ENCODE measurements at places on chromosomes 7 and 10.

DNA sequence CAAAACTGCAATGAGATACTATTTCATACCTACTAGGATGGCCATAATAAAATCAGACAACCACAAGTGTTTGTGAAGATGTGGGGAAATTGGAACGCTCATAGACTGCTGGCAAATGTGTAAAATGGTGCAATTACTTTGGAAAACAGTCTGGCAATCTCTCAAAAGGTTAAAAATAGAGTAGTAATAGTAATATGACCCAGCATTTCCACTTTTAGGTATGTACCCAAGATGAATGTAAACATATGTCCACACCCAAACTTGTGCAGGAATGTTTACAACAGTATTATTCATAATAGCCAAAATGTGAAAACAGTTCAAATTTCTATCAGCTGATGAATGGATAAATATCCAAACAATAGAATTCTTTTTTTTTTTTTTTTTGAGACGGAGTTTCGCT lies 731.6 kb upstream of the ANKRD30A start:
- no peaks in the 10 kb centered on the region for H3K36me3 ChIP-seq
- no peak overlapping the region for H3K27ac ChIP-seq
- DNase-seq, result no peak
- no peaks in the 10 kb centered on the region for H3K4me1 ChIP-seq
- H3K4me3 ChIP-seq, result no peak overlapping the region

- no peak for DNase-seq
- H3K36me3 ChIP-seq, result no peaks in the 10 kb centered on the region
- H3K27ac ChIP-seq, result no peak overlapping the region
- H3K4me3 ChIP-seq, result no peak overlapping the region
These were observed 29.7 kb downstream of the GBX1 start for GRCh38 chr7:151137791-151138152.

DNA sequence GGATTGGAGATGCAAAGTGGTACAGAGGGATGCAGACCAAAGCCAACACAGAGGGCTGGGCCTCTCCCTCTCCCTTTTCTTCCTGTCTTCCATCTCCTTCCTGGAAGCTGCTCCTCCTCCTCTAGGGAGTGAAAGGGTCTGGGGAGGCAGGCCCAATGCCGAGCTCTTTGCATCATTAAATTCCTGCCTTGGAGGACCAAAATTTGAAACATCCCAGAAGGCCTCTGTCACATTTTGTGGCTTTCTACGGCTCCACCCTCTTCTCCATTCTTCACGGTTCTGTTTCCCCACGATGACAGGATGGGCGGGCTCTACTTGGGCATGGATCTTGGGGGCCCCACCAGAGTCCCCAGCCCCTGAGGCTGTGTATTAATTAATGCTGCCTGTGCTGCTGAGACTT lies 76.4 kb downstream of the NEURL1 start:
- no peak overlapping the region for H3K27ac ChIP-seq
- peaks cover 3% of the 10 kb centered on the region for H3K27me3 ChIP-seq
- H3K4me3 ChIP-seq, result no peak overlapping the region

DNA sequence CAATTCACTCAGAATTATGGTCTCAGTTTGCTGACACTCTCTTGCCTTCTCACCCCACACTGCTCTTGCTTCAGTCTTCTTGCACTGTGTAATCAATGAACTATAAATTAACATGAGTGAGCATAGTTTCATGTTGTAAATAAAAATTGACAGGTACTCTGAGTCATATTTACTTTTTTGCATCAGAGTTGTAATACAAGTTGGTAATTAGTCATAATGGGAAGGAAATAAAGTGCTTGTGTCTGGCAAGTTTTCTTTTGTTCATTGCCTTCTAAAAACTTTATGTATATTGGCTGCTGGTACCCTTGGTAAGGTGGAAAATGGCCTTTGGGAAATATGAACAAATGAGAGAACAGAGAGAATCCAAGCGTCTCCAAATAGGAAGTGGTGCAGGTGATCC lies 169.3 kb upstream of the MAGI2 start:
- no peaks in the 10 kb centered on the region for H3K27me3 ChIP-seq
- no peaks in the 10 kb centered on the region for H3K4me1 ChIP-seq
- no peak for DNase-seq
- H3K4me3 ChIP-seq, result no peak overlapping the region
- H3K27ac ChIP-seq, result no peak overlapping the region

DNA sequence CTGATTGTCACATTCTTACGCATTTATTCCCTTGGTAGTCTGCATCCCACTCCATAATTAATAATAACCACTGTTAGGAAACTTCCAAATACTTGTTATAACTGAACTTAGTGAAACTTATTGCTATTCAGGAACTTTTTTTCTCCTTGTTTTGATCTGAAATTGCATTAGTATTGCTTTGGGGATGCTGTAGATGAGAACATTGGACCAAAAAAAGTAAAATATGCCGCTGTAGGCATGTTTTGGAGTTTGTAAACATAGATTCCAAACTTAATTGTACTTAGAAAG lies 1.7 kb downstream of the PPP1R9A start:
- no peak overlapping the region for H3K27ac ChIP-seq
- peak overlapping the region; percentile 87 for H3K4me3 ChIP-seq
- H3K27me3 ChIP-seq, result peaks cover 34% of the 10 kb centered on the region
- no peak for DNase-seq
- peaks cover 11% of the 10 kb centered on the region for H3K4me1 ChIP-seq
- no peaks in the 10 kb centered on the region for H3K36me3 ChIP-seq

GRCh38 chr7:92517631-92518030 lies 10.7 kb downstream of the PEX1 start:
- no peak for DNase-seq
- H3K27ac ChIP-seq, result no peak overlapping the region
- peaks cover 26% of the 10 kb centered on the region for H3K36me3 ChIP-seq

DNA sequence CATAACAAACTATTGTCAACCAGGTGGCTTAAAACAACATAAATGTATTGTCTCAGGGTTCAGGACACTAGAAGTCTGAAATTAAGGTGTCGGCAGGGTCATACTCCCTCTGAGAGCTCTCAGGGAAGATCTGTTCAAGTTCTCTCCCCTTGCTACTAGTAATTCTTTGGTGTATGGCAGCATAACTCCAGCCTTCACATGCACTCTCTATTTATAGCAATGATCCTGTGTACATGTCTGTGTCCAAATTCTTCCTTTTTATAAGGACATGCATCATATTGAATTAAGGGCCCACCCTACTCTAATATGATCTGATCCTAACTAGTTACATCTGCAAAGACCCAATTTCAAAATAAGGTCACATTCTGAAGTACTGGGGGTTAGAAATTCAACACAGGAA lies 27.2 kb downstream of the CACNA2D1 start:
- no peak overlapping the region for H3K27ac ChIP-seq
- H3K4me3 ChIP-seq, result no peak overlapping the region

- no peaks in the 10 kb centered on the region for H3K36me3 ChIP-seq
- no peak overlapping the region for H3K27ac ChIP-seq
- H3K4me3 ChIP-seq, result no peak overlapping the region
- no peaks in the 10 kb centered on the region for H3K4me1 ChIP-seq
These were observed 61.3 kb downstream of the CACNA2D1 start for GRCh38 chr7:82382276-82382675.

DNA sequence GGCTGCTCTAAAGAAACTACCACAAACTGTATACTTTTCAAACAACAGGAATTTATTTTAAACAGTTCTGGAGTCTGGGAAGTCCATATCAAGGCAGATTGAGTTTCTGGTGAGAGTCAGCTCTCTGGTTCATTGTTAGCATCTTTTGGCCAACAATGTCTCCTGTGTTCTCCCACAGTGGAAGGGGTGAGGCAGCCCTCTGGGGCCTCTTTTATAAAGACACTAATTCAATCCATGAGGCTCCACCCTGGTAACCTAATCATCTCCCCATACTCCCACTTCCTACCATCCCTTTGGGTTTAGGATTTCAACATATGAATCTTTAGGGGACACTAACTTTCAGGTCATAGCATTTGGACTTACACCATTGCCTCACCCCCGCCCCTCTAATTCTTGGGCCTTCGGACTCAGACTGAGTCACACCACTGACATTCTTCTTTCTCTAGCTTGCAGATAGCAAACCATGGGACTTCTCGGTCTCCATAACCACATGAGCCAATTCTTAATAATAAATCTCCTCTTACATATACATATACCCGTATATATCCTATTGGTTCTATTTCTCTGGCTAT lies 64.3 kb upstream of the ANTXRL start:
- DNase-seq, result no peak
- no peaks in the 10 kb centered on the region for H3K4me1 ChIP-seq
- H3K36me3 ChIP-seq, result peaks cover 4% of the 10 kb centered on the region
- H3K4me3 ChIP-seq, result no peak overlapping the region
- no peak overlapping the region for H3K27ac ChIP-seq
- no peaks in the 10 kb centered on the region for H3K27me3 ChIP-seq

DNA sequence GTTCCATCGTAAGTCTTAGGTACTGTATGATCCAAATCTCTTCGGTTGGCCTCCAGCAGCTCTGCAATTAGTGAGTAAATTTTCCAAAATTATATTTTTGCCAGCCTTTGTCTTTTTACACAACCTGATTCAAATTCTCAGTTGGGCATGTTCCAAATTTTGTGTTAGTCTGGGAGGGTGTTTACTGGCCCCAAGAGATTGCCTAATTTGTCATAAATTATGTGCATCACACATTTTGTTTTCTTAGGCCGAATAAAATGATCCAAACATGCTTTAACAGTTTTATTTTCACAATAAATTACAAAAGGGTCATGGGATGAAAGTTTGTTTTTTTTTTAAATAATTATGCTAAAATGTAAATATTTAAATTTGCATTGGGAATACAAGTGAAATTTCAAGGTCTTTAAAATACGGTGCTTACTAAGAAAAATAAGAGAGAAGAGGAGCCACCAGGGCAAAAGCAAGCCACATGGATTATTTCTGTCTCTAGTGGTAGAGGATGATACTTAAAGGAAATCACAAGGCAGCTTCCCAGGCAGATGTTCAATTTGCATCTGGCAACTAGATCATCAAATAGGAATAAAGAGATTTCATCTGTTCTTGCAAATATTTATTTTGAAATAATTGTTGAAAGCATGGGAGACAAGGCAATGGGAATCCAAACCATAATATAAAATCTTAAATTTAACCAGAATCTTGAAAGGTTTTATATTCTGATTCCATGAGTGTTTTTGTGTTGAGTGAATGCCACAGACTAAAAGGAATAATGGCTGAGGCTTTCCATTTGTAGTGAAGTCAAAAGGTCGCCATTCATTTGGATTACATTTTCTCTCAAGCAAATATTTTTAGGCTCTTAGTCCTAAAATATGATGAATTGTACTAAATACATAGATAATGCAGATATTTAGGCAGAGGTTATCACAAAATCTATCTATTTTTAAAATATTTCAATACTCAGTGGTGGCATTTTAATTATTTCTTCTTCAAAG lies 111.1 kb downstream of the MDFIC start:
- no peaks in the 10 kb centered on the region for H3K36me3 ChIP-seq
- peaks cover 8% of the 10 kb centered on the region for H3K4me1 ChIP-seq
- no peak overlapping the region for H3K27ac ChIP-seq

DNA sequence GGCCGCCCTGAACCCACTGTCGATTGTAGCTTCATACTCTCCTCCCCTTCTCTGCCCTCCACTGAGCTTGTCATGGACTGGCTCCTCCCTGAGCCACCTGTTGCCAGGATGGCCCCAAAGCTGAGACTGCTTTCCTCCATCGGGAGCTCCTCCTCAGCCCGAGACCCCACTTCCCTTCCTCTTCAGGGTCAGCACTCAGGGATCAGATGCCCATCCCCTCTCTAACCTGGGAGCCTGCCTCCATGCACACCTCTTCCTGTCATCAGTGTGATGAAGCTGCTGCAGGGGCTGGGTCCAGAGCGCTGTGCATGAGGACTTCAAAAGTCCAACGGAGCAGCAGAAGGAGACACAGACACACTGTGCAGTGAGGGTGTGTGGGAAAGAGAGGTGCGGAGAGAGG lies 201.1 kb downstream of the WDR37 start:
- peaks cover 5% of the 10 kb centered on the region for H3K36me3 ChIP-seq
- H3K27me3 ChIP-seq, result peaks cover 62% of the 10 kb centered on the region
- no peak for DNase-seq
- no peak overlapping the region for H3K4me3 ChIP-seq
- peaks cover 9% of the 10 kb centered on the region for H3K4me1 ChIP-seq

GRCh38 chr10:15059914-15060313 lies 16.2 kb downstream of the OLAH start:
- peaks cover 22% of the 10 kb centered on the region for H3K27me3 ChIP-seq
- no peaks in the 10 kb centered on the region for H3K4me1 ChIP-seq
- peaks cover 4% of the 10 kb centered on the region for H3K36me3 ChIP-seq
- no peak overlapping the region for H3K27ac ChIP-seq

DNA sequence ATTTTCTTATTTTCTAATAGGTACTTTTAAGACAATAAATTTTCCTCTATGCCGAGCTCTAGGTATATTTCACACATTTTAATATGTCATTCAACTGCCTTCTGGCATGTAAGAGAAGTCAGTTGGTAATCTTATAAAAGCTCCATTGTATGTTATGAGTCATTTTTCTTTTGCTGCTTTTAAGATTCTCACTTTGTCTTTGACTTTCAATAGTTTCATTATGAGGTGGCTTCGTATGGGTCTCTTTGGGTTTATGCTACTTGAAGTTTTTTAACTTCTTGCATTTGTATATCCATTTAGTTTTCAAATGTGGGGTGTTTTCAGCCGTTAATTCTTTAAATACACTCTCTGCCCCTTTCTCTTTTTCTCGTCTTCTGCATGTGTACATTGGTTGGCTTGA lies 80.5 kb downstream of the ABCA13 start:
- H3K4me3 ChIP-seq, result no peak overlapping the region
- DNase-seq, result no peak
- H3K27me3 ChIP-seq, result peaks cover 3% of the 10 kb centered on the region
- H3K36me3 ChIP-seq, result no peaks in the 10 kb centered on the region

DNA sequence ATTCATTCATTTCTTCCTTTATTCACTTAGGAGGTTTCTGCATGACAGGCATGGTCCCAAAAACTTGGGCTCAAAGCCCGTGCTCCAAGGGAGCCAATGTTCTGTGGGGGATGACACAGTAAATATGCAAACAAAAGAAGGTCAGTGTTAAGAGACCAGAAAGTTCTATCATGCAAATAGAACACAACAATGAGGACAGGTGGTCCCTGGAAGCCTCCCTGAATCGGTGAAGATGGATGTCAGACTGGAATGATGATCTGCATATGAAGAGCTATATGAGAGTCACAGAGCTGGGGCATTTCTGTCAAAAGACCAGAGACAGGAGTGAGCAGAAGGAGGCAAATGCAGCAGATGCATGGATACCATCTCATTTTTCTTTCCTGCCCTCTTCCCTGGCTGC lies 129.0 kb downstream of the ABCA13 start:
- H3K27me3 ChIP-seq, result peaks cover 8% of the 10 kb centered on the region
- no peaks in the 10 kb centered on the region for H3K4me1 ChIP-seq
- no peak overlapping the region for H3K27ac ChIP-seq
- DNase-seq, result no peak

GRCh38 chr7:113109718-113110117 lies 8.6 kb downstream of the SMIM30 start:
- H3K4me1 ChIP-seq, result peaks cover 4% of the 10 kb centered on the region
- H3K36me3 ChIP-seq, result peaks cover 16% of the 10 kb centered on the region
- DNase-seq, result no peak
- H3K4me3 ChIP-seq, result no peak overlapping the region

Measured in stimulated activated naive B cell treated with anti-CD40 and anti-IgM and Interleukin-4, amounts not matched to agents 10 μg/mL and 1 μg/mL and 100 μg/mL, for 72 hours (primary cell).